Non-pigmented ciliary epithelial cell (primary cell): ENCODE measurements at places on chromosomes 2 and 18.

- DNase-seq: no peak
Measured at GRCh38 chr18:51645607-51646006, 448.1 kb upstream of the MEX3C start.

DNA sequence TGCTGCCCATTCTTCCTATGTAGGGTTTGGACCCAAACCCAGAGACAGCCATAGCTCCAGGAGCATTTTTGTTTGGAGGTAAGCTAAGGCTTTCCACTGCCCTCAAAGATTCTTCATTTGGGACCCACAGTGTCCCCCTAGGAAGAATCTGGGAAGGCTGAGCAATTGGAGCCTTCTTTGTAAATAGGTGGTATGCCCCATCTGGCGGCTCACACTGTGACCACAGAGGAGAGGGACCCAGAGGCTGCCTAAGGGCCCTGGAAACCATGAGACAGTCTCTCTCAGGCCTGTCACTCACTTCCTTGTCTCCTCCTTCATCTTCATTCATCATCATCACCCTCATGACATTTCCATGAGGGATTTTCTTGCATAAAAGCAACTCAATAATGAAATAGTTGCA is 215.4 kb upstream of the OSR1 start:
- no peak for DNase-seq

GRCh38 chr2:81213598-81213997 is 909.0 kb upstream of the LRRTM1 start:
- DNase-seq: no peak

DNA sequence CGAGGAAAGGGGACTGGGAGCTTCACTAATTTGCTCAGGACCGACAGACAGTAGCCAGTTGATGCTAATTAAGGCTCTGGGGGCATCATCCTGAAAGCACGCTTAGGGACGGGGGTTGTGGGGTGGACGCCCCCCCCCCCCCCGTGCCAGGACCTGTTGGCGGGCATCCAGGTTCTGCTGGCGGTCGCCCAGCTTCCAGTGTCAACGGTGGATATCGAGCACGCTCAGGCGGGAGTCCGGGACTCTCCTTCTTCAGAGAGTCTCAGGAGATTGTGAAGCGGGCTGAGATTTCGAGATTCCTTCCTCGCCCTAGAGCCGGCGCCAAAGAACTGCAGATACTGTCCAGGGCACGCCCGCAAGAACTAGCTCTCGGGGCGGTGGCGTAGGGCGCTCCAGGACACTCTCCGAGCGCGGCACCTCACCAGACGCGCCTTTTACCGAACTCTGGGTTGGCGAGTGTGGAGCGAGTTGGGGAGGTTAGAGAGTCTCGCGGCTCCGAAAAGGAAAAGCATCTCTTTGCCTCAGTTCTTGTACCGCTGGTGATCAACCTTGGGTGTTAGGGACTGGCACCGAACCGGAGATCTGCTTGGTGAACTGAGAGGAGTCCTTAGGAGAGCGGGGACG is 5.6 kb downstream of the RAX start:
- DNase-seq: no peak

DNA sequence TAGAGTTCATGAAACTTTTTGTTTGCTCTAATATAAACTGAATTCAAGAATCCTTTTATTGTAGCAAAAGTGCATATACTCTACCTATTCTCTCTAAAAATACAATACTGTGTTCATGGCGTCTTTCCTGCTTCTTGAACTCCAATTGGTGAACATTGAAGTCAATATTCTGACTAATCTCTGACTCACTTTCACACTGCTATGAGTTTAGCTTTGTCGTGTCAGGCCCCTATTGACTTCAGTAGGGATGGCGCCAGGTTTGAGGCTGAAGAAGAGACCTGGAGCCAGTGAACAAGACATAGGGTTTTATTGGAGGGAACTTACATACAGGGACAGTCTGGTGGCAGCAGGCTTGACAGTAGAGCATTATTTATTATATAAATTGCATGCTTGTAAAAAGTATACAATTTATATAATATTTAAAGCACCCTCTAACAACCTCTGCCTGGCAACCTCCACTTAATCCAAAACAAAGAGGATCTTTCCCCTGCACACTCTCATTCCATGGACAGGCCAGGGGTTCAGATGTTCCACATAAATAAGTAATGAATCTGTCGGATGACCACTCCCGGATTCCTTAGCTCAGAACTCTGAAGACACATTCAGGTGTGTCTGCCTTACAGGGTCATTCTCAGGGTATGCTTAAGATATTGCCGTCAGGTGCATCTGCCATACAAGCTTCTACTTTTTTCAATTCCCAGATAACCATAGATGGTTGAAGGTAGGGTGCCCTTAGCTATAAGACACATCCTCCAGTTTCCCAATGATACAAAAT is 141.0 kb downstream of the CERS6 start:
- DNase-seq: no peak

DNA sequence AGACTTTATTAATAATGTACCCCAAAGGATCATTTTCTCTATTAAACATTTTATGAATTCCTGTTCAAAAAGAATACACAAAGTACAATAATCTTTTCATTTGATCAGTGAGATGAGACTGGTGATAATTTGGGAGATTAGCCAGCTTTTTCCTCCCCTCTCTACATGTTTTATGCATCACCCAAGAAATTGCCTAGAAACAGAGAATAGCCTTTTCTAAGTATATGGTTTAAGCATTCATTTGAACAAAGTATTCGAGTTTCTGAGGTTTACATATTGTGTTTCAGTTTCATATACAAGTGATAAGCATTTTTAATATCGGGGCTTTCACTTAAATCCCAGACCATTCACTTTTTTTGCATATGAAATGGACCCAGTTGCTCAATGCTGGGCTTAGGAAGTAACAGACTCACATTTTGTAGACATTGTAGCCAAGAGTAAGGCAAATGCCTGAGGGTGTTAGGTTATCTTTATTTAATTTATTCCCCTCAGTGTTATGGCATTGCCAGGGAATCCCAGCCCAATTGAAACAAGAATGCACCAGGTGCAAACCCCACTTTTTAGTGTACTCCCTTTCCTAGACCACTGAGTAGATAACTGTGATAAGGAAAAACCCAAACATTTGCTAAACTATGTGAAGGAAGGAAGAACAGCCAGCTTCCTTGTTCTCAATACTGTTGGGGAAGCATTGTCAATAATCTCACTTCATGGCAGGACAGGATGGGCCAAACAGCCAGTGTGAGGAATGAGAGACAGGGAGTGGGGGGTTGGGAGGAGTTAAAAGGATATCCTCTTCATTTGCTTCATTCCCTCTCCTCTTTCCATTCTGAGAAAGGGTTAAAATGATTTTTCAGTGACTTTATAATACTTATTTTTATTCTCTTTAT is 3.5 kb downstream of the CPO start:
- no peak for DNase-seq

GRCh38 chr2:113846429-113846828 is 43.5 kb upstream of the ACTR3 start:
- DNase-seq: no peak

GRCh38 chr2:62118160-62118559 is 77.8 kb upstream of the B3GNT2 start:
- no peak for DNase-seq

GRCh38 chr2:20604951-20605381 is 45.9 kb downstream of the HS1BP3 start:
- no peak for DNase-seq

- DNase-seq: no peak
Measured at GRCh38 chr2:4247791-4248190, 544.4 kb downstream of the DCDC2C start.
